GM23248 (cell line): ENCODE measurements at places on chromosomes 2 and 18.

GRCh38 chr2:45938649-45939511 is 287.4 kb downstream of the PRKCE start:
- DNase-seq: peak; percentile 99

DNA sequence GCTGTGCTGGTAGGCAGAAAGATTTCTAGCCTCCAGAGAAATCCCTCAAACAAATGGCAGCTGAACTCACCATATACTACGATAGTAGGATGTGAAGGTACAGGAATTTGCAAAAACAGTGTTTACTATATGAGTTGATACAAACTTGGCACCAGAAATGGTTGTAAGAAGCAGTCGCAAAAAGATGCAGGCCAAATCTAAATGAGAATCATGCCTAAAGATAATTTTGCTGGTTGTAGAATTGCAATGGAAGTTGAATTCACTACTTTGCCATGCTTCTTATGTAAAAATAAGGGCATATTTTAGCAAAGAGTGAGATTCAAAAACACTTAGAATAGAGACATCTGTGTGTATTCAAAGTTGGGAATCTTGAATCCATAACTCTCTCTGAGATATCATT is 924.7 kb downstream of the SUCLG1 start:
- no peak for DNase-seq

DNA sequence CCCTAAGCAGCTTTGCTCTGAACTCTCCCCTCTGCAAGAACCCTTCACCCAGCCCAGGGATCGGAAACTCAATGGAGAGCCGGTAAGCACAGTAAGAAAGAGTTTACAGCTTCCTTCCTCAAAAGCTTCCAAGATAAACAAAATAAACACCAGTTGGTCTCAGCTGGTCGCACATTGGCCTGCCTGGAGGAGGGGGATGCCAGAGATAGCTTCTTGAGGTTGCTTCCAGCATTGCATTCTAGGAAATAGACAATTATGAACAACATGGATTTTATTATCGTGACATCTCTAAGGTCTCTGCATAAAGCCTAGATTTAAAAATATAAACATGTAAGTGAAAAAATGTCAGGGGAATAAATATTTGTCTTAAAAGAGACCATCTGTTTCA is 141.5 kb upstream of the PKDCC start:
- DNase-seq: no peak

DNA sequence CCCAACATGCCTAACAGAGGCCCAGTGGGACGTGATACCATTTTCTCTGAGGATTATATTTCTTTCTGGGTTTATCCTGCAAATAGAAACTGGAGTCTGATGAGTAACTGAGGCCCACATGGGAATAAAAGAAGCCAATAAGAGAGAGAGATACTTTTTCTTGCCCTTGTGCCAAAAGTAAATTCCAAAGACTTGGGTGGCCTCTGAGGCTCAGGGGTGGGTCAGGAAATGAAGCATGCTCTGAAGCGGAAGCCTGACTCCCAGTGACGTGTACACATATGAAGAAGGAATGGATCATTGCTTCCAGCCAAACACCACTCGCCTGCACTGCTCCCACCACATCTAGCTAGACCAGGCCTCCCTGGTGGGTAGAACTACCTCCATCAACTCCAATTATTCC is 273.6 kb upstream of the NCKAP5 start:
- peak; percentile 98 for DNase-seq

DNA sequence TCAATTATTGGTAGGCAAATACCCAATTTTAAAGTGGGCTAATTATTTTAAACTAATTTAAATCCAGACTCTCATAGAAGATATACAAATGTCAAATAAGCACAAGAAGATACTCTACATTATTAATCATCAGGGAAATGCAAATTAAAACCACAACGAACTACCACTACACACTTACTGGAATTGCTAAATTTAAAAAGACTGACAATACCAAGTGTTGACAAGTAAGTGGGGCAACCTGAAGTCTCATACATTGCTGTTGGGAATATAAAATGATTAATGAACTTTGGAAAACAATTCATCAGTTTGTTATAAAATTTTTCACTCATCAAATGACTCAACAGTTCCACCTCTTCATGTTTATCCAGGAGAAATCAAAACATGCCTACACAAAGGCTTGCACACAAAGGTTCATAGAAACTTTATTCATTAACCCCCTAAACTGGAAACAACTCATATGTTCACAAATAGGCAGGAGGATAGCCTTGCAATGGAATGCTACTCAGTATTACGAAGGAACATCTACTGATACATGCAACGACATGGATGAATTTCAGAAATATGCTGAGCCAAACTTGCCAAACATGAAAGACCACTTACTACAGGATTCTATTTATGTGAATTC is 120.8 kb downstream of the MCFD2 start:
- no peak for DNase-seq

DNA sequence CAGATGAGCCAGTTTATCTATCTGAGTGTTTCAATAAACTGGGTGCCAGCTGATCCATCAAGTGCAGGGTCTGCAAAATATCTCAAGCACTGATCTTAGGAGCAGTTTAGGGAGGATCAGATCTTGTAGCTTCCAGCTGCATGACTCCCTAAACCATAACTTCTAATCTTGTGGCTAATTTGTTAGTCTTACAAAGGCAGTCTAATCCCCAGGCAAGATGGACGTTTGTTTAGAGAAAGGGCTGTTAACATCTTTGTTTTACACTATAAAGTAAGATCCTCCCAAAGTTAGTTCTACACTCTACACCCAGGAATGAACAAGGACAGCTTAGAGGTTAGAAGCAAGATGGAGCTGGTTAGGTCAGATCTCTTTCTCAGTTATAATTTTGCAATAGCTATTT is 28.7 kb upstream of the HNMT start:
- DNase-seq: no peak

GRCh38 chr2:165691615-165692014 is 102.4 kb downstream of the GALNT3 start:
- peak; percentile 80 for DNase-seq

DNA sequence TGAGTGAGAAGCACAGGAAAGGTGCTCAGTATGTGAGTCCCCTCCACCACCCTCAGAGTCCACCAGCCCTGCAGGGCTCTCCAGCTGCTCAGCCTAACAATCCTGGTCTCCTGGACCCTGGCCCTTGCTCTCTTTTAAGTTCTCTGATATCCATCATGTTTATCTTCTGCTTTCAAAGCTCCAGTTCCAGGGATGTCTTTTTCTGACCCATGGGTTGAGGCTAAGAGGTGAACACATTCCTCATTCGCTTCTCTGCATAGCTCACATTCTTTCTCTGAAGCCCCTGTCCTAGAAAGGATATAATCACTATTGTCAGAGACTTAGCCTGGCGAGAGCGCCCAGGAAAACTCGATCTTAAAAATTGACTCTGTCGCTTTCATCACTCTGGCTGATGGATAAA is 86.4 kb downstream of the ARL4C start:
- no peak for DNase-seq

DNA sequence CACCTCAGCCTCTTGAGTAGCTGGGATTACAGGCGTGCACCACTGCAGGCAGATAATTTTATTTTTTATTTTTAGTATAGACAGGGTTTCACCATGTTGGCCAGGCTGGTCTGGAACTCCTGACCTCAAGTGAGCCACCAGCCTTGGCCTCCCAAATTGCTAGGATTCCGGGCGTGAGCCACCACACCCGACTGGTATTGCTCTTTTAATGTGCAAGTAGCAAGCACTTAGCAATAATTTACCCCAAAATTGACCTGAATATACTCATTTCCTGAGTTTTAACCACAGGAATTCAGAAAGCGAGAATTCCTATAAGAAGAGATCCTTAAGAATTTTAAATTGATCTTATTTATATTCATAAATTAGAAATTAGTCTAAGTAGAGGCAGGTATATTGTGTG is 169.1 kb downstream of the CDH2 start:
- DNase-seq: peak; percentile 41

DNA sequence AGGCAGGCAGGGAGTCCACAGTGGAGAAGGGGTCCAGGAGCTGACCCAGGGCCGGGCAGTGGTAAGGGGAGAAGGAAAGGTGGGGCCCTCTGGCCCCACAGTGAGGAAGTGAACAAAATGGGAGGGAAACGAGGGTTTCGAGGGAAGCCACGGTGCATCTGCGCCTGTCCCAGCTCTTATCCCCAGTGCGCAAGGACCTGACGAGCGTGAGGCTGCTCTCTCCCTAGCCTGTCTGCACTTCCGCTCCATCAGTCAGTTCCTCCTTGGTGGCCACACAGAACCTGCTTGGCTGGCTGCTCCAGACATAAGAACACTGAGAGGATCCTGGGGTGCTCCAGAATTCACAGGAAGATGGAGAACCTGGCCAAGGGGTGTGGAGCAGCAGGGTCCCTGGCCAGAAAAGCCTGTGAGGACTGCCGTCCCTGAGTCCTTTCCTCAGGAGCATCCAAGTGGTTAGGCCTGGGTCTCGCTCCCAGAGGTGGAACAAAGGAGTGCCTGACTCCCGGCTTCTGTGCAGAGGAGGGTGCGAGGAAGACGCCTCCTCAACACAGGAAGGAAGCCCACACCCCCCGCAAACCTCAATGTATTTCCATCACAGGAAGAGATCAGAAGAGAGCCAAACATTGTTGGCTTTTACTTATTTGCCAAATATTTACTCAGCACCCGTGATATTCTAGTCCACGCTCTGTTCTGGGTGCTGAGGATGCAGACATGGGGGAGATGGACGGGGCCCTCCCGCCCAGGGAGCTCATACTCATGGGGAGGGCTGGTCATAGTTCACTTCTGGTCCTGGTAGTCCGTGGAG is 43.7 kb upstream of the SEMA4C start:
- no peak for DNase-seq

GRCh38 chr2:229818230-229818629 is 103.6 kb downstream of the TRIP12 start:
- no peak for DNase-seq

DNA sequence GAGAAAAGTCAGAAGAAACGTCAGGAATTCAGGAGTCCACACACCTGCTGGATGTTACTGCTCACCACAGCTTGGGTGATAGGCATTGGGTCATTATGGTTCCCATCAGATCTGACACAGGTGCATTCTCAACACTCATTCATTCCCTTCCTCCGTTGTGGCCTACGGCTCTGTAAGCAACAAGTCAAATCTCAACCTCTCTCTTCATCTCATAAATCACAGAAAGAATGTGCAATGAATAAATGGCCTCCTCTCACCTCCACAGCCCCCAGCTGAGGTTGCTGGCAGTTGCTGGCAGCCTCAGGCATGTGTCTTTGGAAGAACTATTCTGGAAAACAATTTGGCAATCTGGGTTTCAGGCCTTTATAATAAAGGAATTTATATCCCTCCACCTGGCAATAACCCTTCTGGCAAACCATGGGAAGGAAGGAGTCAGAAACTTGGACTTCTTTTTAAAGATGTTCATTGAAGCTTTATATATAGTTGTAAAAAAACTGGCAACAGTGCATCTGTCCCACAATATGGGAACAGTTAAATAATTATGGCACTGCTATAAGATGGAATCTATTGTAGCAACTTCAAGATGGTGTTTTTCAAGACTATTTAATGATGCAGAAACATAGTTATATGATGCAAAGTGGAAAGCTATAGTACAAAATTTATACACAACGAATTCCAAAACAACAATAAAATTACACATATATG is 175.4 kb downstream of the ANAPC1 start:
- no peak for DNase-seq

- DNase-seq: no peak
Measured at GRCh38 chr2:173175222-173175621, 99.6 kb downstream of the MAP3K20 start.

GRCh38 chr2:110804915-110805314 is 72.5 kb downstream of the ACOXL start:
- no peak for DNase-seq

DNA sequence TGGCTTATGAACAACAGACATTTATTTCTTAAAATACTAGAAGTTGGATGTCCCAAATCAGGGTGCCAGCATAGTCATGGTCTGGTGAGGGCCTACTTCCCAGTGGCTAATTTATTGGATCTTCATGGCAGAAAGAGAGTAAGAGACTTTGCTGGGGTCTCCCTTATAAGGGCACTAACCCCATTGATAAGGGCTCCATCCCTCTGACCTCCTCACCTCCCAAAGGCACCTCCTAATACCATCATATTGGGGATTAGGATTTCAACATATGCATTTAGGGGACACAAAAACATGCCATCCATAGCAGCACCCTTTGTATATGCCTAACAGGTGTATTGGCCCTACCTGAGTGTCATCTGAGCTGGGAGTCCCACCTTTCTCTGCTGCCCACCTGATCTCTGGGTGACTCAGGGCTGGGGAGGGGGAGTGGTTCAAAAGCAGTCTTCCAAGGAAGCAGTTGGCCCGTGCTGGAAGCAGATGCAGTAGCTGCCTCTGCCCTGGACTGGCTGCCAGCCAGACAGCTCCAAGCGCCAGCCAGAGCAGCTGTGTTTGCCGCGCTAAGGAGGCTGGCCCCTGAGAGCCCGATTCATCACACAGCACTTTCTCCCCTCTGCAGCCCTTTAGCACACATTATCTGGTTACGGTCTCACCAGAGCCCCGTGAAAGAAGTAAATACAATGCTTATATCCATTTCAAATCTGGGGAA is 84.6 kb downstream of the SMAD7 start:
- peak; percentile 71 for DNase-seq

DNA sequence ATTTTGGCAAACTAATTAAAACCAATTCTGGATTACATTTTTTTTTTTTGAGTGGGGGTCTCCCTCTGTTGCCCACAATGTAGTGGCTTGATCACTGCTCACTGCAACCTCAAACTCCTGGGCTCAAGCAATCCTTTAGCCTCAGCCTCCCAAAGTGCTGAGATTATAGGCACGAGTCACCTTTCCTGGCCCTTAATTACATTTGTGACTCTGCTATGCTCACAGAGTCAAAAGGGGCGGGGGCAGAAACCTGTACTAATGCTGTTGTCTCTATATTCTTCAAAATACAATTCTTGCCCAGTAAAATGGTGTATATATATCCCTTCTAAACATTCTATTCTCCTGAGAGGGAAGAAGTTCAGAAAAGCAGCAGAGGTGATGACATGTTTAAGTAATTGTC is 23.2 kb downstream of the PRKD3 start:
- DNase-seq: peak; percentile 59

DNA sequence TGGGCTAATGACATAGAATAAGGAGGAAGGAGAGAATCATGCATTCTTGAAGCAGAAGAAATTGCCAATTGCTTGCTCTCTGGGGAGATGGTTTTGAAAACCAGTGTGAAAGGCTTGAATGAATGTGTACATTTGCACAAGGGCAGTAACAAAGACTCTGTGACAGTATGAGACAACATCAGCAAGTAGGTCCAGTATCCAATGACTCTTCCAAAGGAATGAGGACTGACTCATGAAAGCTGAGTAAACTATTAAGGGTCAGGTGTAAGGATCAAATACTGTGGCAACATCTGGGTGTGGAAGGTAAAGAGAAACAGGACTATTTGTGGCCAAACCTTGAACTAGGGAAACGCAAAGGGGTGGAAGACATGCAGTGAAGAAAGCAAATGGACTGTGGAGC is 886.0 kb upstream of the CHAC2 start:
- no peak for DNase-seq

GRCh38 chr2:99691926-99692325 is 202.1 kb upstream of the REV1 start:
- DNase-seq: no peak
